CD8-positive, alpha-beta T cell (primary cell): ENCODE measurements at places on chromosomes 12 and 14.
A peak's percentile ranks its signal among the peaks of the same experiment; 100 is the strongest.

GRCh38 chr14:45135156-45135555 is 574 bp upstream of the FANCM start:
- no peak for DNase-seq

DNA sequence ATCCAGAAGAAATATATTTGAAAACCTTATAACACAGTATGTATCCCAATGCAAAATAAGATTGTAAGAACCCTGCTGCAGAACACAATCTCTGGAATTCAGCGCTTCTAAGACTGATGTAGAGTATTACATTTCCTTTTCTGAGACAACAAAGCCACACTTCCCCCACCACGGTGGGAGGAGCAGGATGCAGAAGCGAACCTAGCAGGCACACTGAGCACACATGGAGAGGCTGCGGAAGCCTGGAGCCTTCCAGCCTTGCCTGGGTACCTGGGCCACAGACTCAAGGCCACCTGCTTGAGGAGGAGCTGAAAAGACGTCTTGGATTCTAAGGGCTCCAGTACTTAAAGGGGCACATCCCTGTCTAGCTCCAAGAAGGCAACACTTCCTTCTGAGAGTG is 46.4 kb downstream of the TCHP start:
- no peak for DNase-seq

GRCh38 chr12:51901881-51902280 is 5.4 kb upstream of the ACVRL1 start:
- DNase-seq: no peak

- DNase-seq: peak; percentile 46
These were observed 31.1 kb downstream of the CCDC177 start for GRCh38 chr14:69543341-69544115.

DNA sequence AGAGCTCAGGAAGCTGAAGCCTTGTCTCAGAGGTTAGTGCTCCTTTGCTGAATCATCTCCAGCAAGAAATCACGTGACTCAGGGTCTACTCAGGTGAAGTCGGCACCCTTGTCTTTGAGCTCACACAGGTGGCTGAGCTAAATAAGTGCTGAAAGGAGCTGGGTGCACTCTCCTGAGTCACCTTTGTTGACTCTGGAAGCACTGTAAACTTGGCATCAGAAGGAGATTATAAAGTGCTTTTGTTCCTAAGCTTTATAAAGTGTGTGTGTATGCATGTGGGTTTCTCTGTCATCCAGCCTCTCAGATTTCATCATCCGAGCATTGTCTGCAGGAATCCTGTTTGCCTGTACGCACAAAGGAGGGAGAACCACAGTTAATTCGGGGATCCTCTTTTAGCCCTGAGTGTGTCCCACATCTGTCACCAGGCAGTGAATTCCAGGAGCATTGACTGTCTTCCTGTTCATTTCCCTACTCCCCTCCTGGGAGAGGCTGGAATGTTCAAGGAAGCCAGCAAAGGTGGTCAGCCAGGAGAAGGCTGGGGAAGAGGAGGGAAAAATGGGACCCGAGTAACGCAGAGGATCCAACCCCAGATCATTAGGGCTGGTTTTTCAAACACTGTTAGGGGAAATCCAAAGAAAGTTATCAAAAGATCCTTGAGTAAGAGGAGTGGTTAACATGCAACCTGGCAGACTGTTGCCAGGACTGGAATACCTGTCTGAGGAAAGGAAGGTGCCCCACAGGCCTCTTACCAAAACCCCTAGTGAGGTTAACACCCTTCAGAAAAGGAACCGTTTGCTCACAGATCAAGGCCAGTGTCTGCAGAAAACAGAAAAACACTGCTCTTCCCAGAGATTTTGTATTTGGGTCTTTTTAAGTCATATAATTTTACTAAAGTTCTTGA is 157.5 kb upstream of the HIF1A start:
- no peak for DNase-seq
